Nucleus accumbens (tissue), 56 donors: ENCODE measurements at places on chromosomes 3 and 15.
A peak's percentile ranks its signal among the peaks of the same experiment; 100 is the strongest.

- DNase-seq, result no peak
Observed at GRCh38 chr15:58260205-58260724, 122.1 kb downstream of the AQP9 start.

GRCh38 chr3:13822042-13822441 lies 57.8 kb downstream of the WNT7A start:
- no peak for DNase-seq

- DNase-seq, result no peak
Observed at GRCh38 chr3:58722561-58722960, 56.0 kb upstream of the FAM3D start.

- DNase-seq, result peak; percentile 72
Observed at GRCh38 chr15:64046421-64047153, at the start of gene DAPK2. DAPK2 (minus strand) TSS chr15:64046485; CDS start chr15:64040261, 6,224 bp downstream.

- DNase-seq, result no peak
Observed at GRCh38 chr3:65855370-65856100, 183.2 kb downstream of the MAGI1 start.

GRCh38 chr3:111285694-111286093 lies 214.1 kb downstream of the NECTIN3 start:
- no peak for DNase-seq

- no peak for DNase-seq
Observed at GRCh38 chr3:127009531-127009930, 26.6 kb downstream of the PLXNA1 start.

GRCh38 chr15:39918688-39919385 lies 1.2 kb downstream of the GPR176 start:
- no peak for DNase-seq

DNA sequence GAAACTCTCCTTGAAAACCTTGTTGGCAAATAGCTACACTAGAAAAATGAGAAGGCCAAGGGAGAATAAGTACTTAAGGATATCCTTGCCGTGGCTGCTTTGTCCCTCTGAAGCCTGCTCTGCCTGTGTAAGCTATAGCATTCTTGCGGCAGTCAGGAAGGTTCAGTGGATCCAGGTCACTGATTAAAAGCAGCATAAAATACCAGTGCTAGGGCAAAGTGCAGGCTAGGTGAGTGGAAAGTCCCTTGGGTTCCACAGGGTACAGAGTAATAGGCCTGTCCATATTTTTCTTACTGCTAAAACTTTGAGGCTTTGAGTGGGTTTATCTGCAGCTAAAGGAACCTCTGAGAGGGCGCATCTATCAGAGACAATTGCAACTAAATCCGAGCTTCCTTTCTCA lies 10.3 kb downstream of the CXCR6 start:
- no peak for DNase-seq

- DNase-seq, result no peak
Observed at GRCh38 chr15:69557707-69558409, 105.2 kb downstream of the RPLP1 start.

GRCh38 chr3:177307391-177307790 lies 110.1 kb upstream of the TBL1XR1 start:
- DNase-seq, result no peak

GRCh38 chr3:123353850-123354233 lies 95.0 kb downstream of the ADCY5 start:
- no peak for DNase-seq

DNA sequence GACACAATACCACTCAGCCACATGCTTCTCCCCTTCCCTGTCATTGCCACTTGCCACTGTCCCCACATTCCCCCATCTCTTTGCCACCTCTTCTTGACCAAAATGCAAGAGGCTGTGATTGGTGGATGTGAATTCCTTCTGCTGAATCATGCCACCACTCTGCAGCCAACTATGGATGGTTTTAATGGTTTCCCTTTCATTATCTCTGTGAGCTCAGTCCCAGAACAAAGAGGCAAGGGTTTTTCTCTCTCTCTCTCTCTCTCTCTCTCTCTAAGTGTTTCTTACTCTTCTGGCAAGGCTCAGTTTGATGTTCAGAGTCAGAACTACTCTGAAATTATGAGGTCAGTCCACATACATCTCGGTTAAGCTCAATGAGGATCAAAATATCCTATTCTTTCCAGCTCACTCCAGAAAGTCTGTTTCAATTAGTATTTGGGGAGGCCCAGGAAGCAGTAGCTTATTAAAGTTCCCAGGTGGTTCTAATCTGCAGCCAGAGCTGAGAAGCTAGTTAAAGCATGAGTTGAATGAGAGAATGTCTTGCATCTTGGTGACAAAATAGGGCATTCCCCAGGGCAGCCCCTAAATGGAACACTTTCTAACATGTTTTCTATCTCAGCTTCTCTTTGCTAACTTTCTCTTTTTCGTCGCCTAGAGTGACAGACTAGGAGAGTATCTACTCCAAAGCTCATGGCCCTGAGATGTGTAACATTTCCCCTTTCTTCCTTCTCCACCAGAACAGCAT lies 8.5 kb upstream of the ILDR1 start:
- no peak for DNase-seq

DNA sequence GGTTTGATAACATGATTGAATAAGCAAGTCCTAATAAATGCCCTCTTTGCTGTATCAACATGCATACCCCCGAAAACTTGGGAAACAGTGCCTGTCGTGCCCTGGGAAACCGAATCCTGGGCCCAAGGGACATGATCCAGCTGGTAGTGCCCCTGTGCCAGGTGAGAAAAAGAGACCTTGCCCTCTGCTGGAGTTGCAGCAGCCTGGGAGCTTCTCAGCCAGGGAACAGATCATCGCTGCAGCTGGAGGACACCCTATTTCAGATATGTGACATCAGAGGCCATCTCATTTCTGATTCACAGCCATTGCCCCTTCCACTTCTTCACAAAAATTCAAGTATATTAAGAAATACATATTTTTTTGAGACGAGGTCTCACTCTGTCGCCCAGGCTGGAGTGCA lies 32.3 kb downstream of the STOML1 start:
- DNase-seq, result no peak

DNA sequence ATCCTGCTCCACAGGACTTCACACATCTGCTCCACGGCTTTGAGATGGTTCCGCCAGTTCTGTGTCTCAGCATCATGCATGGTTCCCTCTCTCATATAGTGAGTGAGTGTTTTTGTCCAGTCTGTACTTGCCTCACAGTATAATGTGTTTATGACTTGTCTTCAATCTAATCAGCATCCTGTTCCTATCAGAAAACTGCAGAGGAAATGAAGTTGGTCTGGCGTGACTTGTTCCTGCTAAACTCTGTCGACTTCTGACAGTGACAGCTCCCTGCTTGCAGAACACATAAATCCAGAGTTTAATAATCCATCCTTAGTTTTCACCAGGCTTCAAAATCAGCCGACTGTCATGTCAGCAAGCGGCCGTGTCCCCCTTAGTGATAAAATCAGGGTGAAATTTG lies 222.3 kb downstream of the SLCO3A1 start:
- DNase-seq, result no peak

- DNase-seq, result no peak
Observed at GRCh38 chr3:160472344-160472743, 22.8 kb upstream of the TRIM59 start.

- no peak for DNase-seq
Observed at GRCh38 chr15:50066666-50067065, 52.4 kb downstream of the ATP8B4 start.

DNA sequence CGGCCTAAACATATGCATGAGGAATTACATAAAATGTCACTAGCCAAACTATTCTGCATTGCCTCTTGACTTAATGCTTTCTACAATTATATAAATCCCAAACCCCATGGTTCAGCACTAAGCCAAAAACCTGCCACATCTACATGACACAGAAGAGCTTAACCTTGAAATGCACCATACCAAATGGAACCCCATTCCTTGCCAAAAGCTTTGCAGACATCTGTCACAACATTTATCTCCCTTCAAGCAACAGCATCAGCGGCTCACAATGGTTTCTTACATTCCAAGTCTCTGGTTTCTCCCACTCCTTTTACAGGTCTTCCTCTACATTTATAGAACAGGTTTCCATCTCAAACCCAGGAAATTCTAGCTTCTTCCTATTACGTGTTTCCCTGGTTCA lies 58.4 kb upstream of the GYG1 start:
- no peak for DNase-seq

DNA sequence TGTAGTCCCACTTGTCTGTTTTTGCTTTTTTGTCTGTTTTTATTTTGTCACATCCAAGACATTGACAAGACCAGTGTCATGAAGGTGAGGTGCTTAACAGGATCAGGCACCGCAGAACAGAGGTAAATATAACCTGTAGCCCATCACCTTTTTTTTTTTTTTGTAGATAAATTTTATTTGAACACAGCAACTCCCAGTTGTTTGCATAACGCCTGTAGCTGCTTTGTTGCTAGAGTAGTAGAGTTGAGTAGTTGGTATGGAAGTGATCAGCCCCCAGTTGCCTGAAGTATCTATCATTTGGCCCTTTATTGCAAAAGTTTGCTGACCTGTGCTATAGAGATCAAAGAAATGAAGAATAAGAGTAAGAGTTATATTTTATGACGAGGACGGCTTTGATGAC lies 135.0 kb downstream of the TCF12 start:
- no peak for DNase-seq

DNA sequence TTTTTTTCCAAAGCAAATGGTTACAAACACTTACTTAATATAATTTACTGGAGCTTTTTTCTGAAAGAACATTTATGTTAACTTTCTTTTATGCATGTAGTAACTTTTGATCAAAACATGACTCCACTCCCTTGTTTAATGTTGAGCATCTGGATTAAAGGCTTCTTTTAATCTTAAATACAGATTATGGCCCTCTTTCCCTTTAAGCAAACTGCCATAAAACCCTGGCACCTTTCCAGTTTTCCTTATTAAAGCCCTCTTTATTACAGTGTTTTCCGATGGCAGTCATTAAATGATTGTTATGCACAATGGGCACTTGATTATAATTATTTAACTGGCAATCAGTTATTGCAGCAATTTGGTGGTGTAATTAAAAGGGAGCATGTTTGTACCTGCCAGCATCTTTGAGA lies 167.0 kb downstream of the VGLL4 start:
- no peak for DNase-seq

- no peak for DNase-seq
Observed at GRCh38 chr3:87732294-87732693, 326.5 kb downstream of the CGGBP1 start.

DNA sequence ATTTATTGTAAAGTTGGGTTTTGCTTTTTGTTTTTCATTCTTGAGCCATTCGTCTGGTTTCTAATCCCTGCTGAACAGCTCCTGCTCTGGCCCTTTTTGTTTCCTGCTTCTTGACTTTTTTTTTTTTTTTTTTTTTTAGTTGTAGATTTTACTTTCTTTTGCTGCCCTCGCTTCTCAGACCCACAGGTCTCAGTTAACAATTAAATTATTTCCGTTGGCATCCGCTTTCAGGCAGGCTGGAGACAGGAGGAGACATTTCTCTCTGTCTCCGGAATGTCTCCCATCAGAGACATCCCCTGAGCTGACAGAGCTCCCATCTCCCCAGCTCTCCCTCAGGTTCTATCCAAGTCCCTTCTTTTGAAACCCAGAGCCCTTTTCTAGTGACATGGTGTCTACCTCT lies 68.6 kb downstream of the SLC6A6 start:
- DNase-seq, result no peak

DNA sequence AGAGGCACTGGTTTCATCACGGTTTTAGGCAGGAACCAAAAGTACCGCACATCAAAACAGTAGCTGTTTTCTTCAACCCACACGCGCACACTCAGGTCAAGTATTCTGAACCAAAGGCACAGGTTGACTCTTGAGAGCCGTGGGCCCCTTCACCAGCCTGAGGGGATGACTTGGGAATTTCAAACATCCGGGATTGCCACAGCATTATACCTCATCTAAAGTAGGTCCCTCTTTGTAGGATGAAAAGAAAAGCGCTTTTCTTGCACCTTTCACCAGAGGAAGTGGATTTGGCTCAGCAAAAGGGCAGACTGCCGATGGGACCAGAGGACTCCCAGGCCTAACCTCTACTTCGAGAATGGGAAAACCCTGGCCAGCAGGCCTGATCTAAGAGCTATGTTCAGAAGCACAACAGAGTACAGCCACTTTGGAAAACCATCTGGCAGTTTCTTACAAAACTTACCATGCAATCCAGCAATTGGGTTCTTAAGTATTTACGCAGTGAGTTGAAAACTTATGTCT lies 88.2 kb upstream of the PROK2 start:
- DNase-seq, result no peak

DNA sequence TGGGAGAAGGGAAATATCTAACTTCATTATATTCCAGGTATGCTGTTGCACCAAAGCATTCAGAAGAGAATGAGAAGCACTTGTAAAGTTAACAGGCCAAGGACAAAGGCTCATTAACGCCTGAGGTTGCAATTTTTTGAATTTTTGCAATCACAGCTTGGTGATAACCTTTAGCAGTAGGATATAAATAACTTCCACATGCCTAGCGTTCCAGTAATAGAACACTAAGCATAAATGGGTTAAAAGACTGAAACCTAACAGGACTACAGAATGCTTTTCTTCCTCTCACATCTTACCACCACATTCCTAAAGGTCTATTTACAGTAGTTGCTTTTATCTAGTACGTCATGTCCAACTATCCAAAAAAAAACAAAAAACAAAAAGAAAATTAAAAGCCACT lies 57.4 kb upstream of the IMPG2 start:
- DNase-seq, result no peak

- DNase-seq, result no peak
Observed at GRCh38 chr3:183247011-183247589, 6.0 kb upstream of the B3GNT5 start.

- no peak for DNase-seq
Observed at GRCh38 chr3:41674449-41674848, 287.5 kb downstream of the ULK4 start.

DNA sequence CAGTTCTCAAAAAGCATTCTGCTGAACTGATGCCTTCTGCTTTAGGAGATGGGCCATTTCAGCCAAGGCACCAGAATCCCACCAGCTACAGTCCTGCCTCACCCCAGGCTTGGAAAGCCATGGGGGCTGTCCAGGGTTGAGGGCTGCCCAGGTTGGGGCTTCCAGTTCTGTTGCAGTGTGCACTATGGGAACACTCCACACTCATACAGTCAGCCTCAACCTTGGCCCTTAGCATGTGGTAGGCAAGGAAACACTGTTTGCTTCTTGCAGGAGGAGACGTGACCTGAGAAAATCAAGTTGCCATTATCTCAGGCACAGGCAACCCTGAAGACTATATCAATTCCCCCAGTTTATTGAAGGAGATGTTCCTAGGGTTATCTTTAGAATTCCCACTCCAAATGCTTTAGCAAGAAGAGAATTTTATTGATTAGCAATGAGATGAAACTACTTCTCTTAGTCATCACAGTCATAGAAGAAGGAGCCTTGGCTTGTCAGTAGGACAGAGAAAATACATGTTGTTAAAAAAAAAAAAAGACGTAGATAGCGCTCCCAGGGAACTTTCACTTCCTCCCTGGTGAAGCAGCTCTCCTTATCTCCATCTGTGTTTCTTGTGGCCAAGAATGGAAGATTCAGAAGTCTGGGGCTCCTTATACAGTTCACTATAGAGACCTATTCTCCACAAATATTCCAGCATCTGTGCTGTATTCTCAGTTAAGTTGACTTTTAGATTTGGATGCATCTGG lies 38.3 kb upstream of the IL12A start:
- no peak for DNase-seq

- DNase-seq, result no peak
Observed at GRCh38 chr3:88535563-88535962, 385.8 kb downstream of the C3orf38 start.
